ENCODE measurements at places on chromosomes 16 and 17. TPM values are rescaled to one million over a fixed set of nuclear protein-coding genes. Genes with fewer than 3 reads are reported as not detected.

Gene CHST4
- total RNA-seq: not detected

Gene UBALD1
- 9.9 TPM for total RNA-seq

Gene KRT12
- not detected for total RNA-seq

Gene BCL6B
- not detected for total RNA-seq

Gene ALOX12
- total RNA-seq: not detected

Gene TEKT1
- total RNA-seq: not detected

DNA sequence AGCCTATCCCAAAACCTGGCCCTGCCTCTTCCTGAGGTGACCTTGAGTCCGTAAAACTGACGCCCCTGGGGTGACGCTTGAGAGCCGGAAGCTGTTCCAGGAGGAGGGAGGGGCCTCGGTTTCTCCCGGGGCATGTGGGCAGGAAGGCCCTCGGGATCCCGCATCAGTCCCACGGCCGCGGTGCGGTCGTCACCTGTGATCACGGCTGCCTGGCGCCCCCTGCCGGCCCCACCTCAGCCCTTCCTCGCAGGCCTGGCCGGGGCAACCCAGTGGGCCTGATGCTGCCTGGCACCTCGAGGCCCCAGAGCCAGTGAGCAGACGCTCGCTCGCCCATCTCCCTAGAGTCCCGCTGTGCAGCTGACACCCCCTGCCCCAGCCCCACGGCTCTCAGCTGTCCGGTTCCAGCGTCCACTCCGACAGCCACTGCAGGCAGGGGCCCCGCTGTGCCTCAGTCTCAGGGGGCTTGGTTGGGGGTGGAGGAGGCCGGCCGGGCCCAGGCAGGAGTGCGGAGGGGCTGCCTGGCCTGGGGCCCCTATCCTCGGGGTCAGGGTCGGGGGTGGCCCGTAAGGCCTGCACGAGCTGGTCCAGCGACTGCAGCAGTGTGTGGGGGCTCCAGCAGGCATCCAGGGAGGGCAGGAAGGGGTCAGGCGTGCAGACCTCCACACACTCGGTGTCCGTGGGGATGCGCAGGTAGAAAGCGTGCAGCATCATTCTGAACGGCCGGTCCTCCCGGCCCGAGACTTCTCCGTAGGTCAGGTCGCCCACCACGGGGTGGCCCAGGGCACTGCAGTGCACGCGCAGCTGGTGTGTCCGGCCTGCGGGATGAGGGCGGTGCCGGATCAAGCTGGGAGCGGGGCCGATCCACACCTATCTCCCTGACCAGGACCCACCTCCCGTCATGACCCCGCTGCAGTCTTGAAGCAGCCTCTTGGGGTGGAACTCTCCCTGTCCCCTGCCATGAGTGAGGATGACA, 2.3 kb downstream of the RPUSD1 start:
- no peak overlapping the region for H3K27ac ChIP-seq
- H3K4me3 ChIP-seq: no peak overlapping the region
- peak; percentile 71 for DNase-seq
- H3K36me3 ChIP-seq: no peaks in the 10 kb centered on the region

DNA sequence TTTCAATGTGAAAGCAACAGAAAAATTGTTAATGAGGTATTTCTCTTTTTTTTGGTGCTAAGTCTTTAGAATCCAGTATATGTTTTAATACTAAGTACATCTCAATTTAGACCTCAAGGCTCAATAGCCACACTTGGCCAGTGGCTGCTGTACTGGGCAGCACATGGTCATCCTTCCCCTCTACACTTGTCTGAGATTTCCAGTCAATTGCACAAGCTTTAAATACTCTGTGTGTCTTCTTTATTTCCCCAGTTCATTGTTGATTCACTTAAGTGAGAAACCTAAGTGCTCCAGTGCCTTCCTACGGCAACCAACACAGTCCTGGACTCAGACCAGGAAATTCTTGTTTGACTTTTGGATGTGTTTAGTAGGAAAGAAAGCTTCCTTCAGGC, 62.2 kb downstream of the TNRC6C start:
- H3K27me3 ChIP-seq: no peaks in the 10 kb centered on the region
- DNase-seq: peak; percentile 19
- H3K4me3 ChIP-seq: no peak overlapping the region

DNA sequence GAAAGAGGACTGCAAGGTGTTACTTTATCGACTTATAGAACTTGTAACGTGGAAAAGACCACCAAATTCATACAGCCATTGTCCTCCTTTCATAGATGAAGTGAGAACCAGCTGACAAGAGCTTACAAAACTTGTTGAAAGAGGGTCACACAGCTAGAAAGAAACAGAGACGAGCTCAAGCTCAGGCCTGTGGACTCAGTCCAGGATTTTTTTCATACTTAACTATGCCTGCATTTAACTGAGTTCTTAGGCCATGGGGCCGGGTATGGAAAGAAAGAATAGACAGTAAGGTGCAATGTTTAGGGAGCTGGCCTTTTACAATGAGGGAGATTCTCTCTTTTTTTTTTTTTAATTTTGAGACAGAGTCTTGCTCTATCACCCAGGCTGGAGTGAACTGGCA, 106.1 kb downstream of the ADAMTS18 start:
- no peaks in the 10 kb centered on the region for H3K4me1 ChIP-seq
- H3K4me3 ChIP-seq: no peak overlapping the region
- H3K27ac ChIP-seq: no peak overlapping the region
- peaks cover 16% of the 10 kb centered on the region for H3K27me3 ChIP-seq
- H3K36me3 ChIP-seq: no peaks in the 10 kb centered on the region
- DNase-seq: no peak

- H3K27ac ChIP-seq: no peak overlapping the region
- no peaks in the 10 kb centered on the region for H3K36me3 ChIP-seq
- H3K27me3 ChIP-seq: peaks cover 28% of the 10 kb centered on the region
- H3K4me3 ChIP-seq: no peak overlapping the region
Measured at GRCh38 chr16:86063760-86064405, 164.9 kb downstream of the IRF8 start.

DNA sequence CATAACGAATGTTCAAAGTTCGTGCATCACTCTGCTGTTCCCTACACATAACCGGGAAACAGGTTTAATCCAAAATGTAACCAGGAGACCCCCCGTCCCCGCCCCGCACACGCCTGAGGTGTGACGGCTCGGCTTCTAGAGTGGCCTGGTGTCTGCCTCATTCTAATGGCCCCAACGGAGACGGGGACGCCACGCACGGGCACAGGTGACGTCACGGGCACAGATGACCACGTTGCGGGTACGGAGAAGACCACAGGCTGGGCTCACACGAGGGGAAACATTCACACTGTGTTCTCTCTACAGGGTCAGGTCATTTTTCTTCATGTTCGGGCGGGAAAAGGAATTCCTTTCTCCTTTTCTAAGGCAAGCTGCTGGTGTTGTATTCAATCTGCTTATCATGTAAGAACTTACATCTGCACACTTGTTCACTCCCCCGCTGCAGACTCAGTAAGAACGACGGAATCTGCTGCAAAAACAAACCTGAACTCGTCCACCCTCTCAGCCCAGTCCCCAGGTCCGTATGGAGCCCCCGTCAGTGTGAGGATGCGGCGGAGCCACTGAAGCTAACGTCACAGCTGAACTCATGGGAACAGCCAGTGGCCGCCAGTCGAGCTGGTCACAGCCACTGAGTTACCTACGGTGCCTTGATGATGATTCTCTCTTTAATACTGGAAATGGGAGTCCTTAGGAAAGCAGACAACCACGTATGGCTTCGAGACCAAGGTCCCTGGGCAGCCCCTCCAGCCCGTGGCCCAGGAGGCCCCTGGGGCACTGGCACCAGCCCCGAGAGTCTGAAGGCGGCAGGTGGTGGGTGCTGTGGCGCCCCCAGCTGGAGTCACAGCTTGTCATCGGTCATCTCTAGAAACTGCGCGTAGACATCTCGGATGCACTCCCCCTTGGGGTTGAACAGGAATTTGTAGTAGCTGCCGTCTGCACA, 32.9 kb downstream of the WDR45B start:
- no peak for DNase-seq
- H3K4me3 ChIP-seq: no peak overlapping the region
- no peak overlapping the region for H3K27ac ChIP-seq

- H3K36me3 ChIP-seq: peaks cover 11% of the 10 kb centered on the region
- no peak overlapping the region for H3K4me3 ChIP-seq
- no peak overlapping the region for H3K27ac ChIP-seq
- peaks cover 20% of the 10 kb centered on the region for H3K4me1 ChIP-seq
- no peaks in the 10 kb centered on the region for H3K27me3 ChIP-seq
Measured at GRCh38 chr17:39555368-39555767, 52.4 kb downstream of the NEUROD2 start.

DNA sequence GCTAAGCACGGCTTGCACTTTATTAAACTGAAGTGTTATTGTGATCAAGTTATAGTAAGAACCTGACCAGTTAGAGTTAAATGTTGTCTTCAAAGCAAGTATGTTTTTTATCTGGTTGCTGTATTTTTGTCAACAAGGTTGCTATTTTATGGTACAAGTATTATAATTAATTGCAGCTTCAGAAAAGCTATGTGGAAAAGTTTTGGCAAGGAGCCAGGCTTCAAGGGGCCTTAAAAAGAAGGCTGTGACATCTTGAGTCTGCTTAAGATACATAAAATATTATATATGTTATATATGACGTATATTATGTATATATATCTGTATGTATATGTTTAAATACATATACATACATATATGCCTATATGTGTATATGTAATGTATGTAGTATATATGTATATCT, 1461.2 kb upstream of the CDH8 start:
- H3K36me3 ChIP-seq: no peaks in the 10 kb centered on the region
- no peaks in the 10 kb centered on the region for H3K4me1 ChIP-seq
- DNase-seq: no peak
- H3K4me3 ChIP-seq: no peak overlapping the region
- no peaks in the 10 kb centered on the region for H3K27me3 ChIP-seq
- no peak overlapping the region for H3K27ac ChIP-seq

DNA sequence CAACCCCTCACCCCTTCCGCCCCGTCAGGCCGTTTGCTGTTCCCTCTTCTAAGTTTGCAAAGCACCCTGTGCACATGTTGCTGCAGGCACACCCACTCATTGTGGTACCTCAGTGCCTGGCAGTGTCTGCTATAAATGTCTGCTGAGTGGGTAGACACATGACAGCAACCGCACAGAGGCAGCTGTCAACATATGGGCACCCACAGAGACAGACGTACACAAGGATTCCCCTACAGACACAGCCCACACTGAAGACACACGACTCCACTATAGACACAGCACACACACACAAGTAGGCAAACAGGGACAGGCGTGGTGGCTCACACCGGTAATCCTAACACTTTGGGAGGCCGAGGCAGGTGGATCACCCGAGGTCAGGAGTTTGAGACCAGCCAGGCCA, 17.8 kb upstream of the CRK start:
- H3K4me3 ChIP-seq: no peak overlapping the region
- H3K4me1 ChIP-seq: no peaks in the 10 kb centered on the region
- no peak for DNase-seq
- no peaks in the 10 kb centered on the region for H3K27me3 ChIP-seq

- H3K4me1 ChIP-seq: no peaks in the 10 kb centered on the region
- peak overlapping the region; percentile 50 for H3K4me3 ChIP-seq
- no peaks in the 10 kb centered on the region for H3K36me3 ChIP-seq
- H3K27me3 ChIP-seq: no peaks in the 10 kb centered on the region
Measured at GRCh38 chr17:34637548-34638525, 58.5 kb downstream of the TMEM132E start.

DNA sequence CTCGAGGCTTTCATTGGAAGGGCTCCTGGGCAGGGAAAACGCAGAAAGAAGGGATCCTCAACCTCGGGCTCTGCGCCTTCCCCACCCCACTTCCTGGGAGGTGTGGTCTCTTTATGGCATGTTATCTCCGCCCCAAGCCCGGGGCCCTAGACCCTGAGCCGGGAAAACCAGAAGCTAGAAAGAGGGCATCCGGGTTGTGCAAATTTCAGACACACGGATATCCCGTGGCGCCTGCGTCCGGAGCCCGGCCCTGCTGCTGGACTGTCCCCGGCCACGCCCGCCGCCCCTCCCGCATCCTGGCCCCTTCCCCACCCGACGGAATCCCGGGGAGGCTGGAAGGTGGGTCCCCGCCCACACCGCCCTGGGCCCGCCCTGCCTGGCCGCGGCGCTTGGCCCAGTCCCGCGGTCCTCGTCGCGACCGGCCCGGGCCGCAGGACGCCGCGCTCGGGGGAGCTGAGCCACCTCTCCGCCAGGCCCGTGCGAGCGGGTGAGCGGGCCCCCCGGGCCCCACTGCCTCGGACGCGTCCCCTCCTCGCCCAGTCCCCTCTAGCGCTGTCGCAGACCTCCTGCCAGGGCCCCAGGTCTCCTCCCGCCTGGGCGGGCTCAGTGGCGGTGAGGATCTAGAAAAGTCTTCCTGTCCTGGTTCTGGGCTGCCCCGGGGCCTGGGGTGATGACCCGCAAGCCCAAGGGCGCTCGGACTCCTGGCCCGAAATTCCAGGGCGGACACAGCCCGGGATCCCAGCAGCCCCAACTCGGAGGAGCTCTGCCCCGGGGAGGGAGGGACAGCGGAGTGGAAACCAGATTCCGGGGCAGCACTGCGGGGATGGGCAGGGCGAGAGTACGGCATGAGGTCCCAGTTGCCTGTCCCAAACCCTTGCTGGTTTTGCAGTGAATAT, at the start of gene SLC16A5:
TSS of gene SLC16A5 (plus strand) at position 397 of the 896 bp plus-strand sequence. CDS start 5,683 bp downstream, outside the sequence.
- H3K36me3 ChIP-seq: no peaks in the 10 kb centered on the region
- peak within 1 kb of the TSS; percentile 45 for H3K27ac ChIP-seq
- DNase-seq: peak; percentile 74
- no peaks in the 10 kb centered on the region for H3K27me3 ChIP-seq
- H3K4me1 ChIP-seq: peaks cover 9% of the 10 kb centered on the region

DNA sequence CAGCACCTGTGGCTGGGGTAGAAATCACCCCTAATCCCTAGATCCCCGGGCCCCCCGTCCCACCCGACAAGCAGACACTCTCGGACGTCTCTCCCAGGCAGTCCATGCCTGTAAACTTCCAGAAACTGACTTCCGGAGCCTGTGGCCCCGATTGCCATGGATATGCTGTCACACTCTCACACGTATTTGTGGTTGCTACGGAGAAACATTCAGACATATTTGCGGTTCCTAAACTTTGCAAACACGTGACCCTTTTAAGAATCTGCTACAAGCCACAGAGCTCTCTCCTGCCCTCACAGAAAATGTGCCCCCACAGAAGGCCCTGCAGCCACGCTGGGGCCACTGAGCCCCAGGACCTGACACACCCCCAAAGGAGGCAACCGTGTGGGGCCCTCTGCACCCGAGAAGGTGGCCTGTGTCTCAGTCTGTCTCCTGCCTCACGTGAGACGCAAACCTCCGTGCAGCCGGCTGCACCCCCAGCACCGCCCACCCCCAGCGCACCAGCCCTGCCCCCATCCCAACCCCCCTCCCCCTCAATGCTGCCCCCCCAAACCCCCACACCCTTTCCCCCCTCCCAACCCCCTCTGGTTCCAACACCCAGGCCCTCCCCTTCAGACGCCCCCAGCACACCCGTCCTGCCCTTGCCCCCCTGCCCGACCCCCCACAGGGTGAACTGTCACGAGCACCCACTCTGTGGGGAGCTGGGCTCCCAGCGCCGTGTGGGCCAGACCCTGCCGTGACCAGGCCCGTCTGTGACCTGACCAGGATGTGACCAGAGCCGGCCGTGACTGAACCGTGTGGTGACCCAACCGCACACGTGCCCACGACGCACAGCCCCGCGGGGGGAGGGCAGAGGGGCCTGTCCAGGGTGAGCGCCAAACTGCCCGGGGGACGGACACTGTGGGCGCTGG, 66.3 kb upstream of the METRNL start:
- no peak overlapping the region for H3K4me3 ChIP-seq
- no peak overlapping the region for H3K27ac ChIP-seq
- no peaks in the 10 kb centered on the region for H3K27me3 ChIP-seq
- DNase-seq: no peak
- H3K4me1 ChIP-seq: peaks cover 10% of the 10 kb centered on the region

Measured in GM23248 (cell line).